Esophagus muscularis mucosa (tissue), 4 donors: ENCODE measurements at places on chromosomes 1 and 21.

DNA sequence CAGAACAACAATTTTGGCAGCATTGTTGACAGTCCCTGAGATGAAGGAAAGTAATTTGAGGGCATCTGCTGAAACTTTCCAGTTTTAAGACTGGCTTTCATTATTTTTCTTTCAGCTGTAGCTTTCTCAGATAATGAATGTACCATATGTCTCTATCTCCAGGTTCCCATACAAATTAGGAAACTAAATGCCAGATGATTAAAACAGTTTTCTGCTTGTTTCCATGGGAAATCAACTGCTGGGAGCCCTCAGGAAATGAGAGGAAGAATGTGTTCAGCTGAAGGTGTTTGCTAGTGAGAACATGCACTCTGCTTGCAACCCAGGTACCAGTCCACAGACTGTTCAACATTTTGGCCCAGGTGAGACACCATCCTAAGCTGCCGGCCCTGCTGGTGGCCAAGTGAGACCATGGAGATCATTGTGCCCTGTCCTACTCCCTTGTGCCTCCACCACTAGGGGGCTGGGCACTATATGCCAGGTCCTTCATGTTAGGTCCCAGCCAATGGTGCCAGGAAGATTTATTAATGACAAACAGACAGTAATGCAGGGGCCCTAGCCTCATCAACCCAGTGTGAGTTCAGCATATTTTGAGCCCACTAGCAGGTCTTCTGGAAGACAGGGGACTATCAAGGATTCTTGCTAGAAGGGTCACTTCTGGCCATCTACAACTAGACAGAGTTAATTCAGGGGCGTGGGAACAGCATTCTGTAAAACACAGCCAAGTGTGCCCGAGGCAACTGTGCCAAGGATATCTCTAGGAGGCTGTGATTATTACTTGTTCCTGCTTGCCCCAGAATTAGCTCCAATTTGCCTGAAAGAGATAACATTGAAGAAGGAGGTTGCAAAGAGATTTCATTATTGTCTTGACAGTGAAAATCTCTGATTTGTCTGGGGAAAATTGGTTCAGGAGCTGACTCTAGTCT, 17.0 kb upstream of the LRRC8C start:
- DNase-seq, result no peak

GRCh38 chr1:25560001-25560400, 16.6 kb downstream of the LDLRAP1 start:
- DNase-seq, result no peak

DNA sequence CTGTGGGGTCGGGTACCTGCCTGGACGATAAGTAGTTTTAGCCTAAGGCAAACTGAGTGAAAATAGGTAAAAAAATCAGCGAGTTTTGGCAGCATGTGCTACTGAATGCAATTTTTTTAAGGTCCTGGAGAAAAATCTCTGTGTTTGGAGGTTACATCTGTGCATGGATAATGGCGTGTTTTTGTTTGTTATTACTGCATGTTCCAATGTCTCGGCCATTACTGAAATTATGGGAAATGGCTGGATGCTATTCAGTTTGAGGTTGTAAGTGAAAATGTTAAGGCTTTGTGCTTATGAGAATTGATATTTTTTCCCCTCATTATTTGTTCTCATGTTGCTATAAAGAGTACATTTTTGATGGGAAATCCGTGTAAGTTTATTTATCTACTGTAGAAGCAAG, 441.7 kb downstream of the PRDM2 start:
- peak; percentile 21 for DNase-seq

GRCh38 chr1:101732261-101732660, 264.5 kb downstream of the OLFM3 start:
- DNase-seq, result no peak

- no peak for DNase-seq
Observed at GRCh38 chr1:94501935-94502334, 39.6 kb downstream of the F3 start.

- DNase-seq, result no peak
Observed at GRCh38 chr1:204711947-204712701, 26.6 kb upstream of the LRRN2 start.

DNA sequence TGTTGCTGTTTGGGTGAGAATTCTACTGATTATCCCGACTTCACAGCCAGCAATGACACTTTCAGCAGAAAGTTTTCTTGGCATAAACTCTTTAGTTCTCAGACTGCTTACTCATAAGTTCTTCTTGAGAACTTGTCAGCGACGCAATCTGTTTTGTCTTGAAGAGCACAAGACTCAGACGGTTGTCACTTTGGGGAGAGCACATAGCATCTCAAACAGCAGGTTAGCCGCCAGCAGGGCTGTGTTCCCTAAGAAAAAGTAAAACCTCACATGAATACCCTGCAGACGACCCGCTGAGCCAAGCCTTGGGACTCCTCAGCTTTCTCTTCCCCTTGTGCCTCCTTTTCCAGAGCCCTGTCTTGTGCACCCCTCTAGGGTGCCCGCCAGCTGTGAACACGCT, 11.4 kb downstream of the AGMAT start:
- no peak for DNase-seq

DNA sequence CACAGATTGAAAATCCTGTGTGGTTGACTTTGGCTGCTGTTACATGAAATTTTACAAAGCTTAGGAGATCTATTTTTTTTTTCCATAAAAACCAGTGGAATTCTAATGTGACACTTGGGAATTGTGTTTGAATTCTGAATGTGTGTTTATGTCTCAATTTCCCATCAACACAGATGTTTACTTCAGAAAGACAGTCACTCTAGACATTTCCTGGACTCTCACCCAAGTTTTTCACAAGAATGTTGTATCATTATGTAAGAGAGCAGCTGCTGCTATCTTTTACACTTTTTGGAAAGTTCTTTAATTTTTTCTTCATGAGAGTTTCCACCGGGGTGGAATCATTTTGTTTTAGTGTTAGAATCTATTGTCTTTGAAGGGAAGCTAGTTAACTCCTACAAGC, 210.1 kb downstream of the GIPC2 start:
- DNase-seq, result no peak

DNA sequence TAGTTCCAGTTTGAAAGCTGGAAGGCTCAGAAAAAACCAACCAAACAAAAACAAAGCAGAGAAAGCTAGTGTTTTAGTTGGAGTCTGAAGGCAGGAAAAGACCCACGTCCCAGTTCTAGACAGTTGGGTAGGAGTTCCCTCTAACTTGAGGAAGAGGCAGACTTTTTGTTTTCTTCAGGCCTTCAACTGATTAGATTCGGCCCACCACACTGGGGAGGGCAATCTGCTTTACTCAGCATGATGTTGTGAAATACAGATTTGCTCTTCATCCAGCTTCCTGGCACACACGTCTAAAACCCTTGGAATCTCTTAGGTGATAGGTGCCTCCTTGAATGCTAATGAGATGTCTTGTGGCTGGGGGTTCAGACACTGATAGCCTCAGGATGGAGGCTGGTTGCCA, 49.1 kb upstream of the CSF3R start:
- no peak for DNase-seq

- no peak for DNase-seq
Observed at GRCh38 chr1:172176206-172176605, 244.3 kb upstream of the C1orf105 start.

GRCh38 chr1:116808848-116809508, 54.7 kb downstream of the CD2 start:
- peak; percentile 47 for DNase-seq

DNA sequence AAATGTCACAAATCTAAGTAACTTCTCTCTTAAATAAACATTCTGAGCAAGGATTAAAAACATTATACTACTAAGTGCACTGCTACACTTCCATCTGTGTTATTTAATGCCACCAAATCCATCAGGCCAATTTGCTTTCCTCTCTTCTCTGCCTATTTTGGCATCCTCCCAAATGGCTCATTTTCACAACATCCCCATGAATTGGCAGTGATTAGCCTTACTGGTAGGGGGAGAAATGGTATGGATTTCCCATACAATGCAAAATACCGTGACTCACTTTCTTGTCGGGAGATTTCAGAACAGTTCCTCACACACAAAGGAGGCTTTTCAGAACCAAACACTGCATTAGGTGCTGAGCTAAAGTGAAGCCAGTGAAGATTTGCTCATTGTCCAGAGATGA, 195.7 kb downstream of the MIS18A start:
- no peak for DNase-seq

DNA sequence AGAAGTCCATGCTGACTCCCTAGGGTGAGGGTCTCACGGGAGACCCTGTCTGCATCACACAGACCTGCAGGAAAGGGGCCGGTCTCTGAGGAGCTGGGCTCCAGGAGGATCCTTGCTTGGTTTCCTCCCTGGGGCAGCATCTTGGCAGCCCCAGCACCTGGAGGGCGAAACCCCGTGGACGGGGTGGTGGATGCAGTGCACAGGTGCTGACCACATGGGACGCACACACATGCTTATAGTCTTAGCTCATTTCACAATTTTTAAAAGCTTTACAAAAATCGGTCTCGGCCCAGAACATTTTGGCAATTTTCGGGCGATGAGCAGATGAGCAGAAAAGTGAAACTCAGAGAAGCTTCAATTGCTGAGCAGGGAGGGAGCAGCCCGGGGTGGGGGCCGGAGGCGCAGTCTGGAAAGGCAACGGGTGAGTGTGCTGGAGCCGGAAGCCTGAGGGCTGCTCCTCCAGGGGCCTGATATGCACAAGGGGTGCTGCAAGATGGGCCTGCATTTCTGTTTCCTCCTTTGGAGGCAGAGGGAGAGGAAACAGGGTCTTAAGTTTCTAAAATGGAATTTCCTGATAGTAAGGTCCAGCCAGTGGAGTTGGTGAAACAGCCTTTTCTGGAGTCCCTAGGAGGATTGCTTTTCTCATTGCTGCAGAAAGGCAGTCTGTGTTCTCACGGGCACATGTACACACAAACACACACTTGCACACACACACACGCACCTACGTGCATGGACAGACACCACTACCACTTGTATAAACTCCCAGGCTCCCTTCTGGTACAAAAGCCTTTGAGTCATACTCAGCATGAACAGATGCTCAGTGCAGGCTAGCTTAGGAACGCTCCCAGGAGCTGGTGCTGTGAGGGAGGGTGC, 60.6 kb downstream of the SCCPDH start:
- no peak for DNase-seq

GRCh38 chr1:26321315-26322041, 3.7 kb downstream of the CD52 start:
- DNase-seq, result peak; percentile 99

DNA sequence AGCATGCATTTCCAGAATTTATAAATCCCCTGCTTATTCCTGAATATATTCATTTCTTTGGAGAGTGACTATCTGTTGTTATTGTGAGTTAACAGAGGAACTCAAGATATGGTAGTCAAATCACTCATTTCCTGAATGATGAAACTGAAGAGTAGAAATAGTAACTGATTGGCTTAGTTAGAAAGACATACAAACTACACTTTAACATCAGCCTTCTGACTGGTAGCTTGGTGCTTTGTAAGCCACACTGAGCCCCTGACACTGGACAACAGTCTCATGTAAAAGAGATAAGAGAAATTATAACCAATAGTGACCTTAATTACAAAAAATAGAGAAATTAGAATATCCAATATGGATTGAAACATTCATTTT, 4.8 kb downstream of the GBP7 start:
- DNase-seq, result no peak

DNA sequence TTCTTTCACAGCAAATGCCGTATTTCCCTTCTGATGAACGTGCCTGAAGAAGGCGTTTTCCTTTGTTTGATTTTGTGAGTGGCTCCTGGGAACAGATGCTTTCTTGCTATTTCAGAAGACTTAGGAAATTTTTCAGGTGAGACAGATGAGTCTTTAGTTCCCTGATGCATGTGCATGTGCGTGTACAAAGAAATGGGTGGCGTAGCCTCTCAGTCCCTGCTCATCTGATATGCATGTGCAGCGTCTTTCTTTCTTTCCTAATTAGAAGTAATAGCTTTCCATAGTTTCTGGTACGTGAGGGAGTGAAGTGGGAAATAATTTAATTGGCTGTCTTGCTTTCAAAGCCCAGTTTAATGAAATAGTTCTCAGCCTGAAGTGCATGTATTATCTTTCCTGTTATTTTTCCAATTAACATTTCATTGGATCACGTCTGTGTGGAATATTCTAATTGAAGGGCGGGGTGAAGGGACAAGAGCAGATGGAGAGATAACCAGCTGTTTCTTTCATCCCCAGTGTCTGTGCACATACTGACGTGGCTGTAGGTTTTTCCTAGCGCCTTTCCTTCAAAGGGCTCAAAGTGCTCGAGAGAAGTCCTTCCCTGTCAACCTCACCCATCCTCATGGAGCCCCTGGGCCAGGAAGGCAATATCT, 104.3 kb downstream of the FAM78B start:
- DNase-seq, result no peak

GRCh38 chr1:41532206-41532975, 47.9 kb upstream of the EDN2 start:
- DNase-seq, result no peak

- DNase-seq, result no peak
Observed at GRCh38 chr21:34669149-34669879, 520 bp downstream of the CLIC6 start.

DNA sequence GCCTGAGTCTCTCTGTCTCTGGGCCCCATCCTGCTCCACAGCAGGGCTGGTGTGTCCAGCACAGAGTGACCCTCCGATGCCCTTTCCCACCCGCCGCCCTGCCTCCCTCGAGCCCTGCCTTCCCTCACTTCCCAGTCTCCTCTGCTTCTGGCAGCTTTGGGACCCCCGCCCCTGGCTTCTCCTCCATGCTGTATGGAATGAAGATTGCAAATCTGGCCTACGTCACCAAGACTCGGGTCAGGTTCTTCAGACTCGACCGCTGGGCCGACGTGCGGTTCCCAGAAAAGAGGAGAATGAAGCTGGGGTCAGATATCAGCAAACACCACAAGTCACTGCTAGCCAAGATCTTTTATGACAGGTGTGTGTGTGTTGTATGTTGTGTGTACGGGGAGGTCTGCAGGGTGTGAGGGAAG, 14.3 kb downstream of the MOV10 start:
- DNase-seq, result no peak

DNA sequence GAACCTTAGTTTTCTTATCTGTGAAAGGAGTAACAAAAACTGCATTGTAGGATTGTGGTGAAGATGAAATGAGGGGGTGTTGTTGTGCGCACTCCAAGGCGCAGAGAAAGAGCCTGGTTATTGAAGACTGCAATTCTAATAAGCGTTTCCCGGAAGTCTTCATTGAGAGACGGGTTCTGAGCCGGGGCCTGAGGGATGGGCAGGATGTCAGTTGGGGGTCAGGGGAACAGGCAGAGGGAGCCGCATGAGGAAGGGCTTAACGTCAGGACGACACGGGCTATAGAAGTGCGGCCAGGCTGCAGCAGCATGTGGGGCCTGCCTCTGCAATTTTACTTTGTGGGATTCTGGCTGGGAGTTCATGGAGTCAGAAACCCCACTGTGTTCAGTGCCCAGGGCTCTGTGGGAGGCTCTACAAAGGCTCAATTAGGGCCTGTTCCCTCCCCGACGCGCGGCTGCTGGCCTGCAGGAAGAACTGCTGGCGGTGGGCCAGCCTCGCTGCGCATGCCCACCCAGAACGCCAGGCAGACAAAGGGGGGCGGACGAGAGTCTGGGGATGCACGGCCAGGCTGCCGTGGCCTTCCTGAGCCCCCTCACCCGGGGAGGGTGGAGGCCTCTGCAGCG, 20.7 kb downstream of the TRIM62 start:
- DNase-seq, result no peak

DNA sequence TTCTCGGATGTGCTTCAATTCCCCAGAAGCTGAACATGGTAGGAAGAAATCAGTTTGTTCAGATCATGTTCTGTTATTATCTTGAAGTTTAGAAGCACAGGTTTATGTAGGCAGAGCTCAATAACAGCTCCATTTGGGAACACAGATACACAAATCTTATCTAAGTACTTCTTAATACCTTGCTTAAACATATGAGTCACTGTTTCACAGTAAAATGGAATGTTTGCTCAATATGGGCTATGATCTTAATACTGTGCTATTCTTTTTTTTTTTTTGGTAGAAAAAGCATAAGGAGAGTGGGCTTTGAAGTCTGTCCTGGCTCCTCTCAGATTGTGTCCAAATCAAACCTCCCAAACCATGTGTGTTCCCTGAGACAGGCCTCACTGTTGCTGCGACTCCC, 13.4 kb downstream of the PROK1 start:
- no peak for DNase-seq
